ENCODE measurements at places on chromosomes 5 and 9.

DNA sequence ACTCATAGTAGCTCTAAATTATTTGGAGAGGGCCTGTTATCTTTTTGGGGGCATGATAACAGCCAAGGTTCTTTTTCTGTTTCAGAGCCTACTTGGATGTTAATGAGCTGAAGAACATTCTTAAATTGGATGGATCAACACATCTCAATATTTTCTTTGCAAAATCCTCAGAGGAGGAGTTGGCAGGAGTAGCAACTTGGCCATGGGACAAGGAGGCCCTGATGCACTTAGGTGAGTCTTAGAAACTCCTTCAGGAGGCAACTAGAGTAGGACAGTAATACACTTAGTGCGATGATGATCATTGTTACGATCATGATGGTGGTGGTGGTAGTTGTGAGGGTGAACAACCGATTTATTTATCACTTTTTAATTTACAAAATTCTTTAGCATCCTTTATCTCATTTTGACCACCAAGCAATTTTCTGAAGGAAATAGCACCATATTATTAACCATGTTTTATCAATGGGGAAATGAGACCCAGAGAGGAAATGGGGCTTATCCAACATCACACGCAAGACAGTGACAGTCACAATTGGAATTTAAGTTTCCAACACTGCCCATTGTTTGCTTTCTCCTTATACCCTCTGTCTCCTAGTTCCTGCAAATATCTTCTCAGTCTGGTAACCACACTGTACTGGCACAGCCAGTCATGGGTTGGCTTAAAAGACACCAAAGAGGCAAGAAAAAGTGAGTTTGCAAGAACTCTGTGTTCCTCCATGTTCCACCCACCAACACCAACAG lies 54.0 kb downstream of the PAPPA start:
- no peak for DNase-seq

GRCh38 chr5:652023-652515 lies 39.9 kb downstream of the CEP72 start:
- no peak for DNase-seq

DNA sequence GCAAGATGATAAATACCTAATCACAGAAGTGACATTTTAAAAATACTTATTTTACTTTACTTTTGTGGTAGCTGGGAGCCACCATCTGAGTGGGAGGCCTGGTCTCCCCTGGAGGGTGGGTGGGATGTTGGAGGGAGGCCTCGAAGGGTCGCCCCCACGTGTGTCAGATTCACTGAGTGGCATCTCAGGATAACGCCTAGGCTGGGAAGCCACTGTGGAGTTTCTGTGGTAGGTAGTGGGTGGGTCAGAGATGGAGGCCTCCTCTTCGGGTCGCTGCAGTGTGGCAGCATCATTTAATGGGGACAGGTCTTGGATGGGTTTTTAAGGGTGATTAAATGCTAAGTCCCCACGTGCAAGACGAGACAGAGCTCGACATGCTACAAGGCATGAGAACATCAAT lies 1154.8 kb upstream of the CDH18 start:
- DNase-seq: no peak

DNA sequence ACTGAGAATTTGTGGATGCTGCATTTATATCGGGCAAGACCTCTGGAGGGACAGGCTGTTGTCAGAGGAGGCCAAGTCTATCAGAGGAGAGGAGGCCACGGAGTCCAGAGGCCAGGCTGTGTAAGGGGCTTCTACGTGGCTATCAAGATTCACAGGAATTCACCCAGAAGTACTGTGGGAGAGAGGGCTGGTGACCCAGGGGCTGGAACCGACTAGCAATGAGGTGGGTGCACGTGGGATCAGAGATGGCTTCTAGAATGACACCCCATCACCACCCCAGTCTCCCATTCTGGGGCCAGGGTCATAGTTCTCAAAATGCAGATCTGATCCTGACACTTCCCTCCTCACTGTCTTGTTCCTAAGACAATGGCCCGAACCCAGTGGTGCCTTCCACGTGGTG lies 61.2 kb upstream of the PHYKPL start:
- DNase-seq: no peak

DNA sequence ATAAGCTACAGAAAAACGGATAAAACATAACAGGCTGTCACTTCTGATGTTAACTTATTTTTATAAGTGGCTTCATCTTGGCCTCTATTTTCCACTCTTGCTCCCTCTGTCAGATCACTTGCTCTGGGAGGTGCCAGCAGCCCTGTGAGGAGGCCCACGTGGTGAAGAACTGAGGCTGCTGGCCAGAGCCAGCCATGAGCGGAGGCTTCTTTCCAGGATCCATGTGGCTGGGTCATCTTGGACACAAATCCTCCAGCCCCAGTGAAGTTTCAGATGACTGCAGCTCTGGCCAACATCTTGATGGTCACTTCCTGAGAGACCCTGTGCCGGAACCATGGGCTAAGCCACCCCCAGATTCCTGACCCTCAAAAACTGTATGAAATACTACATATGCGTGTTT lies 7.5 kb upstream of the CMBL start:
- no peak for DNase-seq

GRCh38 chr9:69569738-69570451 lies 102.3 kb downstream of the APBA1 start:
- no peak for DNase-seq

- DNase-seq: no peak
Observed at GRCh38 chr5:111299067-111299481, 74.9 kb downstream of the CAMK4 start.

GRCh38 chr5:83472213-83472507 lies 616 bp downstream of the VCAN start:
- no peak for DNase-seq

DNA sequence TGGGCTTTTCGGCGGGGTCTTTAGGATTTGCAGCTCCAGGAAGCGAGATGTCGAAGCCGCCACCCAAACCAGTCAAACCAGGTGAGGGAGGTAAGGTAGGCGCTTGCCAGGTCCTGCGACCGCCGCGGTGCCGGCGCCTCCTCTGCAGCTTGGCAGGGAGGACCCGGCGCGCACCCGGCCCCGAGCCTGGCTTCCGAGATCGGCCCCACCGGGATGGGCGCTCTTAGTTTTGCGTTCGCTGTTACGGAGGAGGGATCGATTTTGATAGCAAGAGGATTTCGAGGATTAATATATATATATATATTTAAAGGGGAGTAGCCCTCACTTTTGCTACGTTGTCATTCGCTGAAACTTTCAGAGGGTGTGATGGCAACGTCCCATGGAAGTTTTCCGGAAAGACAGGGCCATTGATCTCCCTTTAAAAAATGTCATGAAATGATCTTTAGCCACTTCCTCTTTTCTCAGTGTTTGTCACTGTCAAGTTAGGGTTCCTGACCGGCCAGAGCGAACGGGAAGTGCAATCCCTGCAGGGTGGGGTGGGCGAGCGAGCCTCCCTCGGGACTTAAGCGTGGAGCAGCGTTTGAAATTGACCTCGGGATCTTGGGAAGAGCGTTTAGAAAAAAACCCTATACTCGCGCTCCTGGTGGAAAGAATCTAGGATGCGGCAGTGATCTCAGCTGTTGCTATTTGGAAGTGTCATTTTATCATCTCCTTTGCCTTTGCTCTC lies 495 bp downstream of the OSTF1 start:
- DNase-seq: no peak

DNA sequence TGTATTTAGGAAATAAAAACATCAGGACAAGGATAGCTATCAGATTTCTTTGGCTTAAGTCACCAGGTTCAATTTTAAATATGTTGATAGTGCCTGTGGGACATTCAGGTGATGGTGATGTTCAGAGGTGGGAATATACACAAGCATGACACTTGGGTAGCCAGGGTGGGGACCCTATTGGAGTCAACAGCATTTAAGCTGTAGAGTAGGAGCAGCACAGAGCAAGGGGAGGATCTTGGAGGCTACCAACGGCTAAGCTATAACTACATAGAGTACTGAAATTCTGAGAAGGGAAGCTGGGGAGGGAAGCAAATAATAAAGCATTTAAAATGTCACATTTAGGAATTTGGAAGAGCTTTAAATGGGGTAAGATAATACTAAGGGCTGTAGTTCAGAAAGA lies 177.7 kb downstream of the CPLANE1 start:
- no peak for DNase-seq

- DNase-seq: no peak
Observed at GRCh38 chr5:79237740-79238560, 2.0 kb downstream of the JMY start.

GRCh38 chr9:20513126-20513913 lies 109.0 kb downstream of the MLLT3 start:
- DNase-seq: no peak

DNA sequence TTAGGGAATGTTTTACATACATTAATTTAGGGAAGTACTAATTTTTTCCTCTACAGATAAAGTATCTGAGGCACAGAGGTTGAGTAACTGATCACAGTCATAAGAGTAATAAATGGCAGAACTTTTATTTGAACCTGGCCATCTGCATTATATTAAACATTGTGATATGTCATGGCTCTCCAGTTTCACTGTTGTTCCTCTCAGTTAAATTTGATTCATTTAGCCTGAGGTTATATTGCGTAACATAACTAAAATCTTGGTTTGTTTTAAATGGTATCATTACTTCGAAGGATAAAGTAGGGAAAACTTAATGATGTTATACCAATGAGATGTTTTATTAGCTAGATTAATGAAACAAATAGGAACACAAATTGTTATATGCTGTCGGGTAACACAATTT lies 284.4 kb downstream of the KDM4C start:
- DNase-seq: no peak

DNA sequence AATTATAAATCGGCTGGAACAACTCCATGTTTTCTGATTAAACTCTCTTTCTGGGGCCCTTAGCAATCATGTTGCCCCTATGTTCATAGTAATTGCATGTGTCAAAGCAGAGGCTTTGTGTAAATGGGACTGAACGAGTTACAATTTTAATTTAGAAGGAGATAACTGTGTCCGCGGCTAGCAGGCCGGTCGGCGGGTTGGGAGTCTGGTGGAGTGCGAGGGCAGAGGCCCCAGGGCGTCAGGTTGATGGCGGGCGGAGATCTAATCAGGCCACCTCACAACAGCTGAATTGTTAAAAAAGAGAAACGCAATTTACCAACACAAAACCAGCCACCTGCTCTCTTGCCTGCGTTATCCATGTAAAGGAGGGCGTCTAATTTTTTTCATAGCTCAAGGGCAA lies 134.9 kb upstream of the LPCAT1 start:
- DNase-seq: no peak

DNA sequence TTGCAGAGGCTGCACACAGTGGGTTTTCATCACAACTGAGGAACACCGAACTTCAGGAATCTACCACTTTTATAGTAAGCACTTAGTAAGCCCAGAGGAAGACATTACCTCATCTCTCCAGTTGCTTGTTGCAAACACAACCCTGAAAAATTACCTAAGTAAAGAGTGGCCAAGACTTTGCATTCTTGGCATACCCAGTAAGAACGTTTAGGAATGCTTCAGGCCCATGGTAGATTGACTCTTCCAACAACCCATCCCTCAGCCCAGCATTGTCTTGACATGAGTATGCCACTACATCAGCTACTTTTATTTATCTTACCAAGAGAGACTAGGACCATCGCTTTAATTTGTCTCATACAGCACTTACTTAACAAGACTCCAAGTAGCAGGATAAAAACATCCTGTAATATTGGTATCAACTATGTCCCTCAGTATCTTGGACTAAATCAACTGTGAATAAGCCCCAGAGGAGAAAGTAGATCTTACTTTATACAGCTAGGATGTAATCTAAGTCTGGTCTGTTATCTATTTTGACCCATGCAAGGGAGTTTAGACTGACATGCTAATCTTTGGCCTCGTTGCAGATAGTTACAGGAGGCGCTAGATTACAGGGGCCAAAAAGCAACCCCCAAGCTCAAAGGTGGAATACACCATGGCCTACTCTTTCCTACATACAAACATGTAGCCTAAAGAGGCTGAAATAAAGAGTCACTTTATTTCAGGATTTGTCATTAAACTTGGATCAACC lies 114.9 kb downstream of the INVS start:
- no peak for DNase-seq

DNA sequence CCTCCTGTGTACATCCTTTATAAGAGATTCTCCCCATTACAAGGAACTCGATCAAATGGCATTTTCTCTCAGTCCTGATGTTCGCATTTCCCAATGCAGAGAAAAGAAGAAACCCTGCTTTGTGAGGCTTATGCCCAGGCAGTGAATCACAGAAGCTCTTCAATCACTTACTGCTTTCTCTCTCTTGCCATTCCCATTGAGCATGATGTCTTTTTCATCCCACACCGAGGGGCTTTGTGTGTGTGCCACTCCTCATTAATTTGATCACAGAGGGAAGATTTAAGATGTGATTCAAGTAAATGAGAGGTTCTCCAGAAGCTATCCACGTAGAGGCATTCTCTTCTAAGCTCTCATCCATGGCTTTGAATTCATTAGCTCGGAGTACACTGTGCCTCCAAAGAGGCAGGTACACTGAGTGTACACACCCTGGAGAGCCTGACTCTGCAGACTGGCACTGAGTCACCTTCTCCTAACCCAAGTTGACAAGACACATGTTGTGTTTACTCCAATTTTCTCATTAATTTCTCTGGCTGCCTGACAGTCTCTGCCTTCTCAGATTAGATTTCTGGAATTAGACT lies 45.4 kb downstream of the MFAP3 start:
- no peak for DNase-seq

- no peak for DNase-seq
Observed at GRCh38 chr5:28575368-28575767, 1537.0 kb upstream of the CDH9 start.

GRCh38 chr9:135343837-135344522 lies 135.6 kb upstream of the PPP1R26 start:
- no peak for DNase-seq

DNA sequence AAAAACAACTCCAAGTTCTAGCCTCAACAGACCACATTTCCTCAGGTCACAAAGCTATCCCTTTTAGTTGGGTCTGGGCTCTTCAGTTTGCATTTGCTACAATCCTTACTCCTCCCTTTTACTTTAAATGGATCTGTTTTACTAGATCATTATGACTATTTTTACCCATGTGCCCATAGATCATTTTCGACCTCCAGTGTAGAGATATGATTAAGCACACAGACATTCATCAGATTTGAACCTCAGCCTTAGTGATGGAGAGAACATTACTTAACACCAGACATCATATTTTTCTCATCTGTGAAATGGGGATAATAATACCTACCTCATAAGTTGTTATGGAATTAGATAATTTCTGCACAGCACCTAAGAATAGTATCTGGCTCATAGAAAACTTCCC lies 141.9 kb downstream of the NPR3 start:
- DNase-seq: no peak

DNA sequence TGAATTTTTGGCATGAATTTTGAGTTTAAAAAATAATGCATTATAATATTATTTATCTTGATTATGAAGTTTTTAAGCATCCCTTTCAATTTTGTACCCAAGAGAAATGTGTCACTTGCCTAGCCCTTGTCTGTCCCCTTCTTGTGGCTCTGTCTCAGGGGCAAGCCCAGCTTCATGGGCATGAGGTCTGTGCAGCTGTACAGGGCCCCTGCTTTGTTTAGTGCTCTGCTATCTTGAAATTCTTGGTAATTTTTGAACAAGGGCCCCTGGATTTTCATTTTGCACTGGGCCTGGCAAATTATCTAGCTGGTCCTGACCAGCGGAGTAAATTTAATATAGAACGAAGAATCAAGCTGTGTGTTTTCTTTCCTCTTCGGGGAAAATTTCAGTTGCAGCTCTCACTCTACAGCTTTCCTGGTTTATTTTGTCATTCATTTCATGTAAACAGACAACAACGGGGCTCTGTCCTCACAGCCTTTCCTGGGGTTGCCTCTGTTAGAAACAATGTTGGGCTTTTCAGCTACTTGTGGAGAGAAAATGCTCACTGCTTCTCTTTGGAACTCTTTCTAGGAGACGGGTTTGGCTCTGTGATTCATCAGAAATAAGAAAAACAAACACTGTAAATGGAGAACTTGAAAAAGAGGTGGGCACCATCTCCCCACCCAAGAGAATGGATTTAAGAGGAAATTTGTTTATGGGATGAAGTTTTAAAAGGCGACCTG lies 41.1 kb downstream of the LIX1 start:
- DNase-seq: no peak
